ENCODE measurements at places on chromosomes 13 and 19.

GRCh38 chr13:71924931-71925330 is 57.9 kb upstream of the DACH1 start:
- no peak for DNase-seq

DNA sequence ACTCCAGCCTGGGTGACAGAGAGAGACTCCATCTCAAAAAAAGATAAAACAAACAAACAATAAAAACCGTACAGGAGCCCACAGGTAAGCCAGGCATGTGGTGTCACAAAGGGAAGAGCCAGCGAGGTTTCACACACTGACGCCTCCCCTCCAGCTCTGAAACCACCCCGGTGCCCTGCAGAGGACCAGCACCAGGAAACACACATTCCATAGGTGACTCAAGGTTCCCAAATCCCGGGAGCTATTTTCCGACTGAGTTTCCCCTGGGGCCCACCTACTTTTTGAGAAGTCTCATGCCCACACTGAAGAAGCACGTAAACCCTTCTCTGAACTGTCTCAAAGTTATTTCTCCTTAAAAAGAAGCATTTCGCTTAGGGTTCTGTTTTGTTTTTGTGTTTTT is 40.3 kb downstream of the RHPN2 start:
- DNase-seq = no peak

- no peak for DNase-seq
Measured at GRCh38 chr13:112246731-112247470, 129.3 kb upstream of the SPACA7 start.

GRCh38 chr13:80039000-80039399 is 301.9 kb downstream of the SPRY2 start:
- no peak for DNase-seq

- DNase-seq = no peak
Measured at GRCh38 chr13:96781141-96781540, 213.1 kb downstream of the OXGR1 start.

DNA sequence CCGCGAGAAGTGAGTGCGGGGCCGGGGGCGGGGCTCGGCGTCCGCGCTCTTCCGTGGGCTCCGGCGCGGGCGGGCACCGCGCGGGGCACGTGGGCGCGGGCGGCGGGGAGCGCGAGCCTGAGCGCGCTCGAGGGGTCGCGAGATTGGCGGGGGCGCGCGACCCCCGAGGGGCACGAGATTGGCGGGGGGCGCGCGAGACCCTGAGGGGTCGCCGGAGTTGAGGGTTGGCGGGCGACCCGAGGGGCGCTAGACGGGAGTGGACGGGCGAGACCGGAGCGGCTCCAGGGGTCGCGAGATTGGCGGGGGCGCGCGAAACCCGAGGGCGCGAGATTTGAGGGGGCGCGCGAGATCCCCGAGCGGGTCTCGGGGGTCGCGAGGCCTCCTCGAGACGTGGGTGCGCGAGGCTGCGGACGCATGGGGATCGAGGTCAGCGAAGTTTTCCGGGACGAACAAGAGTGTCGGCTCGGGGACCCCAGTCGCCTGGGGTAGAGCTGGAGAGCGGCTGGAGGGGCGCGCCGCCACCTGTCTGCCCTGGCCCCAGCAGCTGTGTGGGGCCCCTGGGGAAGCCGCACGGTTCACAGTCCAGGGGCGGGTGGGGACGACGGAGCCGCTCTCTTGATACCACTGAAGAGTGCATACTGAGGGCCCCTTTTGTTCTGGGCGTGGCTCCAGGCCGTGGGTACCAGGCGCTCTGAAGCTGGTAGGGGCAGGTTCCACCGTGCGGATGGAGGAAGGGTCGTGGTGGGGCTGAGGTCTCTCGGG is 682 bp downstream of the SSBP4 start:
- no peak for DNase-seq

GRCh38 chr13:23473221-23473620 is 39.7 kb upstream of the SACS start:
- no peak for DNase-seq

- DNase-seq = no peak
Measured at GRCh38 chr13:35720690-35721554, 244.4 kb upstream of the MAB21L1 start.

GRCh38 chr13:83881917-83882605 is at the start of gene SLITRK1:
TSS of gene SLITRK1 (minus strand) at chr13:83882474. CDS start at chr13:83881507, 967 bp downstream.
- no peak for DNase-seq

GRCh38 chr13:100673376-100673712 is 1.3 kb downstream of the TMTC4 start:
- no peak for DNase-seq

DNA sequence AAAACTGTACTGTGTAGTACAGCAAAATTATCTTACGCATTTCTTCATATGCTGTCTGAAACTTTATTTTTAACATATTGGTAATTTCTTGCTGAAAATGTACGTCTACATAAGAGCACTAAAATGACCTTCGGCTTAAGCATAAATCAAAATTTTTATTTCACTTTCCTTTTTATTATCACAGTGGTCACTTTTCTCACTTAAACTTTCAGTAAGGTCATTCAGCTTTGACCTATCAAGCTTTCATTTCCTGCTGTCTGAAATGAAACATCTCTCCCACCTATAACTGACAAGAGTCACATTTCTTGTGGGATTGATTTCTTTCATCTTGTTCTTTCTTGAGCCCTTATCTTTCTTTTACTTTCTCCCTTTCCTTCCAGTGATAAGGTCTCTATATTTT is 2212.7 kb upstream of the PCDH20 start:
- no peak for DNase-seq

GRCh38 chr13:73411067-73411809 is 352.4 kb downstream of the KLF5 start:
- no peak for DNase-seq

DNA sequence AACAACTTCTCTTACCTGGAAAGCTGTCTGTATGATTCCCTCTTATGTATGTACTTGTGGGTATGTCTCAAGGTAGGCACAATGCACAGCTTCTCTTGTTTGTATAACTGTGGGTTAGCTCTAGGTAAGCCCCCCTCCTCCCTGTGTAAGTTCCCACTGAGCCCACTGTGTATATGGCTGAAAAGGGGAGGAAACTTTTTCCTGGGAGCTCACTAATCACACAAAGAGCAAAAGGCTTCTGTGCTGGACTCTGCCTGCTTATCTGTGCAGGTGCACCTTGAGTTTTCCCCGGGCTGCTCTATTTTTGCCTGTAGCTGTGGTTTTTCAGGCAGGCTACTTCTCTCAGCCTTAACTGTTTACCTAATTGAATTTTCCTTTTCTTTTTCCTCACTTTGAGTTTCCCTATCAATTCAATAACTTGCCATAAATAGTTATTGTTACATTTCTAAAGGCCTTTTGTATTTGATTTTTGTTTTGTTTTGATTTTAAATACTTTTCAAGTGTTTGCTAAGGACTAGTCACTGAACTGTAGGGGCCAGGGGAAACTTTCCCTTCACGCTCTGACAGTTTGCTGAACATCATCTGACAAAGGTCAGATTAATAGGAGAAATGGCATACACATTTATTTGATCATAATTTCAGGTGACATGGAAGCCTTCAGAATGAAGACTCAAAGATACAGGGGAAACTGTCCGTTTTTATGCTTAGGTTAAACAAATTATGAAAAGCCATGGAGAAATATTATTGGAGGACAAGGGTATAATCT is 423.5 kb upstream of the ATXN8OS start:
- no peak for DNase-seq

- no peak for DNase-seq
Measured at GRCh38 chr19:7545300-7545699, 9.8 kb downstream of the PNPLA6 start.

GRCh38 chr13:73451221-73452029 is 392.6 kb downstream of the KLF5 start:
- DNase-seq = no peak

DNA sequence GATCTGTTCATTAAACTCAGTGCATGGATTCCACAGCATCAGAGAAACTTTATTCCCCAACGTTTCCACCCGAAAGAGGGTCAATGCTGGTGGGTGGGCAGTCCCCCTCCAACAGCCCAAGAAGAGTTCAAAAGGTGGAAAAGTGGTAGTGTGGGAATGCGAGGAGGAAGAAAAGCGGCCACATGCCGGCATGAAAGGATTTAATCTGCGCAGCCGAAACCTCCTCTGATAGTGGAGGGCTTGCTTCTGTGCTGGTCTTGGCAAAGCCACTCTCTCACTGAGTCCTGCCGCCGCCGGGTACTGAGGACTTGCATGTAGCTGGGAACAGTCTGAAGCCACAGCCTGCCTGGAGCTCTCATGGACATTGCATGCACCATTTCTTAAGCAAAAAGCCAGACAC is 136.2 kb upstream of the ZNF536 start:
- no peak for DNase-seq

GRCh38 chr19:5624018-5624663 is 1.3 kb downstream of the SAFB start:
- DNase-seq = no peak

- no peak for DNase-seq
Measured at GRCh38 chr13:27808851-27809550, 16.7 kb downstream of the GSX1 start.

GRCh38 chr19:55451163-55451964 is 8.3 kb upstream of the SHISA7 start:
- DNase-seq = no peak

DNA sequence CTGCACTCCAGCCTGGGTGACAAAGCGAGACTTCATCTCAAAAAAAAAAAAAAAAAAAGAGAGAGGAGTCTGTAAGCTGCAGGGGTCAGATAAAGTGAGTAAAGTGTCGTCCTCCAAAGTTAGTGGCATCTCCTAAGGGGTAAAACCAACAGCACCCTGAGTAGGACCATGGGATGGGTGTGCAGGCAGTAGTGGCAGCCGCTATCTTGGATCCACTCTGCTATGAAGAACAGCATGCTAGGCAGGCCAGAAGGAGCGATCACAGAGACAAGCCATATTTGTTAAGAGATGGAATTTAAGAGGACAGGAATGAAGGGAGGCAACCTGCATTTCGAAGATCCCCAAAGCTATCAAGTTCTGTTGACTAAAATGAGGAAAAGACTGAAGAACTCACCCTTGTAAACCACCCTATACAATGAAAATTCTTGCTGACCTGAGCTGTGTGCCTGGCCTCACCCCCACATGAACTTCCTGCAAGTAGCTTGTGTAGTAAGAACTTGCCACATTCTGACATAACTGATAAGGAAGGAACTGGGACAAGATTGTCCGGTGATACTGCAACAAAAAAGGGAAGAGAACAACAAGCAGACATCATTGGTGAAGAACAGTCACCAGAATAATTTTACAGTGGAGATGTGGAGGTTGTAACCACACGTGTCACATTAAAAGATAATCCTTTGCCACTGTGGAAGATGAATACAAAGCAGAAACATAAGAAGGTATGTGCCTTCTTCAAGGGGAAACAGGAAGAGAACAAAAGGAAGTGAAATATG is 16.2 kb downstream of the DPY19L3 start:
- no peak for DNase-seq

DNA sequence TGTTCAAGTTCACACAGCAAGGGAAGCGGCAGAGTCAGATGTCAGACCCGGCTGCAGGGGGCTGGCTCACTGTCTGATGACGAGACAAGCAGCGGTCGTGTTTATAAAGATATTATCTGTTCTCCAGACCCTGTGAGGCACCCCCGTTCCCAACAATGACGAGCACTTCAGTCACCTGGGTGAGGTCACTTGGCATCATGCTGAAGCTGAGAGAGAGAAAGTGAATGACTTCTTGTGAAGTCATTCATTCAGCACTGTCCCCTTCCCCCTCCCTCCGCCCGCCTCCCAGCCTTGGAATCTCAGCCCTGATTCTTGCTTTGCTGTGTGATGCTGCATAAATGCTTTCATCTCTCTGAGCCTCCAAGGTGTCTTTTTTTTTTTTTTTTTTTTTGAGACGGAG is 4.9 kb upstream of the LYPD3 start:
- no peak for DNase-seq

DNA sequence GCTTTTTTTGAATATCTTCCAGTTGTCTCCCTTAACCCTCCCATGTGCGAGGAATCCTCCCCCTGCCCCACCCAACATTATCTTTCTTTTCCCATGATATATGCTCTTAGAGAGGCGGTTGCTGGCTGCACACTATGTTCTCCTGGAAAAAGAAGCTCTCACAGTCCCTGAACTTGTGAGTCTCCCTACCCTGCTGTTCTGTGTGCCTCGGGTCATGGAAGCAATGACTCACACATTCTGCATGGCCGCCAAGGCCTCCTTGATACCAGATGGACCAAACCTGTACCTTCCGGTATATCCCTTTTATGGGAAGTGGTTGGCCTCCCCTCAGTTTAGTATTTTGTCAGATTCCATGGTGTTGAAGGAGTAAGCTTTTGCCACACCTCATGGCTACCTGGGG is 705.4 kb downstream of the SLITRK6 start:
- no peak for DNase-seq

DNA sequence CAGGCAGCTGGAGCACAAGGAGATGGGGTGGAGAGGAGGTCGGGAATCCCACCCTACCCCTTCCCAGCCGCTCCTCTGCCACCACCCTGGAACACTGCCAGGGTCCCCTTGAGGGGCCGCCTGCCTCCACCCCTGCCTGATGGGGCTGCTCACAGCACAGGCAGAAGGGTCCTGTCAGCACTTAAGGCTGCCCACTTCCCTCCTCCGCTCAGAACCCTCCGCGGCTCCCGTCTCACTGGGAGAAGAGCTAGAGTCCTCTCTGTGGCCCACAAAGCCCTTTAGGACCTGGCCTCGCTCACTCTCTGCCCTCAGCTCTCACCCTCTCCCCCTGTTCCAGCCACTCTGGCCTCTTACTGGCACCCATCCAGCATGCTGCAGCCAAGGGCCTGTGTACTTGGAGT is 3.4 kb upstream of the POLD1 start:
- DNase-seq = no peak

GRCh38 chr19:48290771-48291488 is 21.0 kb downstream of the ZNF114 start:
- no peak for DNase-seq

- DNase-seq = no peak
Measured at GRCh38 chr13:75635828-75636435, at the start of gene LMO7. TSS of gene LMO7 (plus strand) at chr13:75636330. CDS start at chr13:75636658, 328 bp downstream.

DNA sequence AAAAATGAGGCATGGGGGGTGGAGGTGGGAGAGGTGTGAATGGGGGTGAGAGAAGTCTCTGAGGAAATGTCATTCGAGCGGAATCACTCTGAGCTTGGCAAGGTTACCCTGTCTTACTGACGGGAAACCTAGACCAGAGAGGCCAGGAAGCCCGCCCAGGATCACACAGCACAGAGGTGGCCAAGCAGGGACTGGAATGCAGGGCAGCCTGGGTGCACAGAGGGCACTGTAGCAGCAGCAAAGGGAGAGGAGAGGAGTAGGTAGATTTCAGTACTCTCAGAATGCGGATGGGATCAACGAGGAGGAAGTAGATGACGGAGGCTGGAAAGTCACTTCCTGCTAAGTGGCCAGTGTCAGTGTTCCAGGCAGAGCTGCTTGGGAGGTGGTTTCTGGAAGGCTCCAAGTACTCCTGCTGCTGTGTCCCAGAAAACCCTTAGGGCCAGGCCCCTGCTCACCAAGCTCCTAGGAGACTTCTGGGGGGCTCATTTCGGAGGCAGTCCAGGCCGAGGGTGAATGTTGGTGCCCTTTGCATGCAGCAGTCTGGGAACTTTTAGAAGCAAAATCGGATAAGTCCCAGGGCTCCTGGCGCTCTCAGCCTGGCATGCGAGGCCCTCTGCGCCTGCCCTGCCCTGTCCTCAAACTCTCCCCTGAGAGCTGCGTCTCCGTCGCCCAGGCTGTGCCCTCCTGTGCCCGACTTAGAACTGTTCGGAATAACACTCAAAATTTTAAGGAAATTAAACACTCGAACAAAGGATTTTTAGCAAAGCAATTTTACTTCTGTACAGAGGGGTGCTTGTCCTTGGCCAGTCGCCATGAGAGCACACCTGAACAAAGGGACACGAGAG is 33.5 kb downstream of the DNM2 start:
- DNase-seq = no peak

- DNase-seq = no peak
Measured at GRCh38 chr19:4979211-4979807, 10.4 kb downstream of the KDM4B start.
